ENCODE measurements at places on chromosomes 12 and 14.

GRCh38 chr14:67461341-67461985, 27.1 kb downstream of the TMEM229B start:
- no peak for DNase-seq

GRCh38 chr14:47439953-47440352, 235.5 kb downstream of the MDGA2 start:
- DNase-seq: no peak

DNA sequence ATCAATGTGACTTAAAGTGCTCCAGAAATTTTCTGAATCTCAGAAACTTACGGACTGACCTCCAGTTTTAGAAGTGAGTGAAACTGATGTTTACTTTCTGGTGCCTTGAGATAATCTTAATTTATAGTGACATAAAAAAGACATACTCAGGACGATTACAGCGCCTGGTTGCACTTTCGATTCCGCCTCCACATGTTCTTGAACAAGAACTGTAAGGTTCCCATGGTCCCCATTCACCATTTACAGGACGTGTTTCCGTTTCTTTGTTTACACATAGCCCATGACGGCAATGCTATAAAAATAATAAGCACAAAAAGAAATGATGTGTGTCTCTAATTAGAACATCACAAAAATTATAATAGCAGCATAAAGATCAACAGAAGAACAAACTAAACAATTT, 98.2 kb downstream of the ADAMTS20 start:
- no peak for DNase-seq

DNA sequence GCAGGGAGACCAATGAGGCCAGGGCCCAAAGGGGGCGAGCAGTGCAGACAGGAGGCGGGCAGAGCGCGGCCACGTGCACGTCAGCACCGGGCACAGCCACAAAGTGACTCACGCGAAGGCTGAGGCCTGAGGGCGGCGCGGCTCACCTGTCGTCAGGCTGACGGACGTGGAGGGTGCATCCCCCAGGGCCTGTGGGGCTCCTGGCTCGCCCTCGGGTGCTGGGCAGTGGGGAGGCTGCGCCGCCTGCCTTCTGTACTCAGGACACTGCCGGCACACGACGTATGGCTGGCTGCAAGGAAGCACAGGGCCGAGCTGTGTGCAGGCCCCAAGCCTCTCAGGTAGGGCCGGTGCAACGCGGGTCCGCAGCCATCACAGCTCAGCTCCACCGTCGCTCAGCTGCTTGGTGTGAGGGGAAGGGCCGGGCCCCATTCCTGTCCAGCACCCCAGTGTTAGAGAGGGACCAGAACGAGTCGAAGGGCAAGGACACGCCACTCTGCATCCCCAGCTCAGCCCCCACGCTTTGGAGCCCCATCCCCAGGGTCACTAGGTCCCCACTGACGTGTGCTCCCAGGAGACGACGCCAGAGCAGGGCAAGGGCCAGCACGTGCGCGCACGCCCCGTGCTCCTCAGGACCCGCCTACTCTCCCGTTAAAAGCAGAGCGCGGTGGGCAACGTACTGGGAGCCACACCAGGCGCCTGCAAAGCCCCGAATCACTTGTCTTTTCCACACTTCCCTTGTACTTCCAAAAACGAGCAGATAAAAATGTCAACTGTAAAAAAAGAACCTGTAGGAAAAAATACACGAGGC, 24.8 kb upstream of the GOLGA3 start:
- no peak for DNase-seq

- no peak for DNase-seq
Observed at GRCh38 chr12:111519083-111519482, 80.0 kb downstream of the ATXN2 start.

DNA sequence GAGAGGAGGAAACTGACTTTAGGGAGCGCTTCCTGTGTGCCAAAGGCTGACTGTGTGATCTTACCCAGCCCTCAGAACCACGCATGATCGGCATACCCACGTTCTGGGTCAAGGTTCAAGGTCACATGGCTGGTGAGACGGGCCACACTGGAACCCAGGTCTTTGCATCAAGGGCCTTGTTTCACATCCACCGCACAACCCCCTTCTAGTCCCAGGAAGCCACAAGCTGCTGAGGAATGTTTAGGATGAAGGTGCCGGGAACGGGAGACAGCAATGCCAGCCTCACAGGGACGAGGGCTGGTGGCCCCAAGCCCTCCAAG, 50.7 kb downstream of the TESC start:
- DNase-seq: no peak

DNA sequence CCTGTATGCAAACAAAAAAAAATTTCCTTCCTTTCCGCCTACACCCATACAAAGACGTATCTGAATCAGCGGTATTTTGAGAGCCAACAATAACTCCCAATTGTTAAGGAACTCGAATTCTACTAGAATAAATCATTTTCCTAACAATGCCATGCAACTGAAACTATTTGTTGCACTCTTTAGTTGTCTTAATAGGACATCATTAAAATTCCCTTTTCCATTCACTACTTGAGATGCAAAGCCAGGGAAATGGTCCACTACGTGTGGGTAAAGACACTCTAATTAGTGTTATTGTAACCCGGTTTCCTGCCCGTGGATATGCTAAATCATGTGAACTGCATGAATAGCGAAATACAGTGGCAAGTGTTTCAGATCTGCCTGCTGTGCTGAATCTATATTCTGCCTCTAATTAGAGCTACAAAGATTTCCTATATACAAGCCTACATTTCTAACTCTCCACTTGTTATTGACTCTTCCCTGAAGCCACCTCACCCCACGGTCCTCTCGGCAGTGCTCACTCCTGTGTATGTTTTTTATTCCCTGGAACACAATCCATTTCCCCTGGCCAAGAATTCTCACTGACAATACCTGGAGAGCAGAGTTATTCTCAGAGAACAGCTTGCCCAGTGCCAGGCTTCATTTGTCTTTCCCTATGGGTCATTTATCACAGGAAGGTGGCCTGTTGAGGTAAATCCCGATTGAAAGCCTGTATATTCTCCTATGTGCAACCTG, 168.3 kb downstream of the PAWR start:
- DNase-seq: no peak

- DNase-seq: no peak
Observed at GRCh38 chr12:41663598-41664265, 475.6 kb downstream of the PDZRN4 start.

DNA sequence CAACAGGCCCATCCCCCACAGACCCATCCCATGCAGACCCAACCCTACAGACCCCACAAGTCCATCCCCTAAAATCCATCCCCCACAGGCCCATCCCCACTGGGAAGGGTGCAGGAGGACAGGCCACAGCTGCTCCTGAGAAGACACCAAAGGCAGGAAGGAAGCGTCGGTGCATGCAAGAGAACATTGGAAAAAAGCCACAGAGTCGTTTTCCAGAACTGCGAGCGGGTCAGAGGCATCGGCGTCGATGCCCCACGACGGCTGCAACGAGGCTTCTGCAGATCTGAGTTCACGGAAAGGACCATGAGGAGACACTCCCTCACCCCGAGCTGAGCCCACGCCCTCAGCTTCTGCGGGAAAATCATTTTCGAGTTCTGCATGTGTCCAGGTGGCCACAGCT, 59.6 kb upstream of the GALNT9 start:
- DNase-seq: no peak
